Hematopoietic multipotent progenitor cell treated with erythropoietin and hydrocortisone succinate and interleukin-3 and kit ligand, for 17 days (in vitro differentiated cells): ENCODE measurements at places on chromosomes 7 and 10.

GRCh38 chr7:123355576-123356190, 155.9 kb upstream of the SLC13A1 start:
- no peak for DNase-seq

DNA sequence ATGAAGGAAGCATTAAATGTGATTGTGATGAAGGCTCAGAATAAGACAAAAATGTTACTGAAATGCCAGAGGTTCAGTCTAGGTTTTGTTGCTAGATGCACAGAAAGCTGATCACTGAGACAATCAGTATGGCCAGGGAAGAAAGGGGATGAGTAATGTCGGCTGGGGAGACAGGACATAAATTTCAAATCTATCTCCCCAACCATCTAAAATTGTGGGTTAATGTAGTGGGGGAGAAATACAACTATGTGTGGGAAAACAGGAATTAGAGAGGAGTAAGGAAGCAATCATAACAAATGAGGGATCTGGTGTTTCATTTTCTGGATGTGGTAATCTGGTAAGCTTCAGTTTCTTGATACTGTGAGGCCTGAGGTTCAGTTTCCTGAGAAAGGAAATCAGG, 1111.0 kb downstream of the XPNPEP1 start:
- DNase-seq, result no peak

GRCh38 chr10:101062232-101063049, 652 bp downstream of the KAZALD1 start:
- peak; percentile 69 for DNase-seq

- DNase-seq, result no peak
These were observed 208.6 kb upstream of the CCDC6 start for GRCh38 chr10:60114765-60115586.

DNA sequence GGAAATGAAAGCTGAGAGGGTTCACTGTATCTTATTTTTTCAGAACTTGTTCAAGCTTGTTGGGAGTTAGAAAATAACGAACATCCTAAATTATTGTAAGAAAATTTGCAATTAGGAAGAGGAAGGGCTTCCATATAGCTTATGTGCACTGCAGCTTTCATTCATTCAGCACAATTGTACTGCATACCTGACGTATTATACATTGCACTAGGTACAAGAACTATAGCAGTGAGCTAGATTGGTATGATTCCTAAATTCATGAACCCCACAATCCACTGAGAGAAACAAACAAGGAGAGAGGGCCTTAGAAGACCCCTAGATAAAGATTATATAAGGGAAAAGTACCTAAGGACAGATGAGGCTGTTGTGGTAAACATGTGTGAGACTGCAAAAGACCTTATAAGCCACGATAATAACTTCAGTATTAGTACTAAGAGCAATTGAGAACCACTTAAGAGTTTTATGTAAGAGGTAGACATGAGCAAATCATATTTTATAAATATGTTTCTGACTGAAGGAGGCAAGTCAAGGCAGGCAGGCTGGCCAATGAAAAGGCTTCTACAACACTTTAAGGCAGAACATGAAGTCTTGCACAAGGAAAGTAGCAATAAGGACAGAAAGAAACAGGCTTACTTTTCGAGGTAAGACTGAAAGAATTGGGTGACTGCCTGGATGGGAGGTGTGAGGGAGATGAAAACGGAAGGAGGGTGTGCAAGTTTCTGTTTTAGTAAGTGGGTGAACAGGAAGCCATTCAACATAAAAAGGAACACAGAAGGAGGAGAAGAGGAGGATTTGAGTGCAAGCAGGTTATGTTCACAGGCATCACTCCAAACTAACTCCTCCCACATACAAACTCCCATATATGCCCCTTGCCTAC, 77.9 kb upstream of the LRRN3 start:
- DNase-seq, result no peak

- DNase-seq, result no peak
These were observed 116.1 kb downstream of the FANK1 start for GRCh38 chr10:126012485-126012884.

DNA sequence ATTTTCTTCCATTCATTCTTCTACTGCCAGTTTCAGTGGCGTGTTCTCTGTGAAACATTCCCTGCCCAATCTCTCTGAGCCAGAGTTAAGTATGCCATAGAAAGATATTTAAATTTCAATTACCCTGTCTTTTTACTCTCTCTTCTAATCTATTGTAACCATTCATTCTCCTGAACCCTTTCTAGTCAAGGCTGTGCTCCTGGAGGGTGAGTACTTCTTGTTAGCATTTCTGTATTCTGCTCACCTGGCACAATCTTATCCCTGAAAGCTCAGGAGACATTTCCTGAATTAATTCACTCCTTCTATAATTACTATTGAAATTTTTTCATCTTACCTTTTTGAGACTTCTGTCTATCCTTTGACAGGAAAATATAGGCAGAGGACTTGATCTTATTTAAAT, 271.7 kb downstream of the HGF start:
- no peak for DNase-seq

GRCh38 chr7:51209426-51209825, 107.2 kb downstream of the COBL start:
- no peak for DNase-seq
